ENCODE measurements at places on chromosomes 3 and 15.

DNA sequence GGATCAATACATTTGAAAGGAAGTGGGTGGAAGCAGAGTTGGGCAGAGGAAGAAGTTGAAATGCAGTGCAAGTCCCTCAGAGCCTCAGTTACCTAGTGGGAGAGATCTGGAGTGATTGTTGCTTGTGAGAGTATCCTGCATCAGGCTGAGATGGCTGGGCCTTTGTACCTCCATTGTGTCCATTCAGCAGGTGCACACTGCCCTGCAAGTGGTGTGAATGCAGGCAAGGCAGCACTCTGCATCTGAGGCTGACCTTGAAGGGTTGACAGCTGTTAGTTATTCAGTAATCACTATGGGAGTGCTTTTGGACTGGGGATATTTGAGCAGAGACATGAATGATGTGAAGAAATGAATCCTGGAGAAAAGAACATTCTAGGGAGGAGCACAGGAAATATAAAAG is 25.2 kb downstream of the ATP6V1A start:
- no peak for DNase-seq

DNA sequence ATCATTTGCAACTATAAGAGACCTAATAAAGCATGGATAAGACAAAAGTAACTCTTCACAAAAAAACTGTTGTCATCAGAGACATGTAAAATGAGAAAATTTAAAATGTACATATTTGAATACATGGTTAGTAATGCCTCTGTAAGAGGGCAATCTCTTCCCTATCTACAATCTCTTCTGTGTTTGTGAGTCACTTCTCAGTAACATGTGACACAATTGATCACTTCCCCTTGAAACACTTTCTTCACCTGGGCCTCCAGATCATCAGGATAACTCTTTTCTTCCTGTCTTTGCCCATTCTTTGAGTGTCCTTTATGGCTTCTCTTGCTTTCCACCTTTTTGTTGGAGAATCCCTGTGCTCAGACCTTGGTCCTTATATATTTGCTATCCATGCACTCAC is 50.4 kb downstream of the TFDP2 start:
- no peak for DNase-seq

DNA sequence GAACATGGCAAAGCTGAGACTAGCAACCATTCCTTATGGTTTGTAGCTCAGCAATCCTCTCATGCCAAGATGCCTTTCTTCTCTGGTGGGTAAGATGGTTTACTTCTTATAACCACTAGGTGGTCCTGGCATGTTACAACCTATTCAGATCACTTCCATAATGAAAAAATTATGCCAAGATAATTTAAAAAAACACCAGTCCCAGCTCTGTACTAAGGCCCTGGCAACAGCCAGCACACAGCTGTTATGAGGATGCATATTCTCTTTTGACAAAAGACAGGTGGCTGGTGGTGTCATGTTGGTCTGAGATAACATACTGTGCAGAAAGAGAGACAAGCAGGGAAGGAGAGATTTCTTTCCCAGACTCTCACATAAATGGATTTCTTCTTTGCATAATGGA is 65.7 kb upstream of the FRMD4B start:
- no peak for DNase-seq

DNA sequence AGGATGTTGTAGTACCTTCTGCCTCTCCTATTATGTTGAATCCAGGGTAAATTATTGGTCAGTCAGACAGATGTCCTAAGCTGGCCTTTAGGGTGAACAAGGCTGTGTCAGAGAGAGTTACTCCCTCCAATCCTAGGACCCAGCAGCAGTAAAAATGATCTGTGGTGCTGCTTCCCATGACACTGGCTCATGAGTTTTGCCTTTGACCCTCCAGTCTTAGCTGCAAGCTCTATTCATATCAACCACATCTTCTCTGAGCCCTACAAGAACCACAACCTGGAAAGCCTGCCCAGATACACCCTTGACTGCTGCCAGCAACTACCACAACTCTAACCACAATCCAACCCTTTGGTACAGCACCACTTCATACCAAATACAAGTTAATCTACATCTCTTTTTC is 27.2 kb upstream of the PHLDB2 start:
- DNase-seq, result no peak

DNA sequence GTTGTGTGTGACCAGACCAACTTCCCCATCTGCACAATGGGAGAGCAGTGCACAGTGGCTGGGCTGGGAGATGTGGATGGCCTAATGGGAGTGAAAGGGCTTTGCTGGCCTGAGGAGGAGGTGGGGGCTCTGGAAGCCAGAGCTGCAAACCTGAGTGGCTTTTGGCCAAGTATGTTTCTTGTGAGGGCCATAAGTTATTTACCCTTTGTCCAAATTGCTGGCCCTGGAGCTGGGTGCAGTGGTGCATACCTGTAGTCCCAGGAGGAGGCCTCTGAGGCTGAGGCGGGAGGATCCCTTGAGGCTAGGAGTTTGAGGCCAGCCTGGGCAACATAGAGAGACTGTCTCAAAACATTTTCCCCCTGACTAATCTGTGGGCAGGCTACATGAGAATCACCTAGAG is 129.1 kb downstream of the WNT7A start:
- no peak for DNase-seq

DNA sequence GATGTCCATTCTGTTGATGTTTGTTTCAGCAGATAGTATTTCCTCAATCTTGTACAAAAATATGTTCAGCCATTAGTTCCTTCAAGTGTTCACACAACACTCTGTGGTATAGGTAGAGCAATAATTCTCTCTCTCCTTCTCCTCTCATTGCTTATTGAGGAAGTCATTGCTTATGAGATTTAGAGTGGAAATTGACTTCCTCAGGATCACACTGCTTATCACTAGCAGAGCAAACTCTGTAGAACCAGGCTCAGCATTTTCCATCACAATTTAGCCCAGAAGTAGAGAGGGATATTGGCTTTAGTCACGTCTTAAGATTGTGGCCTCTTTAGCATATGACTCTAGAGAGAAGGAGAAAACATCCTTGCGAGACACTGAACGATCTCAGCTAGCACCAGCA is 31.2 kb downstream of the RAB11A start:
- no peak for DNase-seq

DNA sequence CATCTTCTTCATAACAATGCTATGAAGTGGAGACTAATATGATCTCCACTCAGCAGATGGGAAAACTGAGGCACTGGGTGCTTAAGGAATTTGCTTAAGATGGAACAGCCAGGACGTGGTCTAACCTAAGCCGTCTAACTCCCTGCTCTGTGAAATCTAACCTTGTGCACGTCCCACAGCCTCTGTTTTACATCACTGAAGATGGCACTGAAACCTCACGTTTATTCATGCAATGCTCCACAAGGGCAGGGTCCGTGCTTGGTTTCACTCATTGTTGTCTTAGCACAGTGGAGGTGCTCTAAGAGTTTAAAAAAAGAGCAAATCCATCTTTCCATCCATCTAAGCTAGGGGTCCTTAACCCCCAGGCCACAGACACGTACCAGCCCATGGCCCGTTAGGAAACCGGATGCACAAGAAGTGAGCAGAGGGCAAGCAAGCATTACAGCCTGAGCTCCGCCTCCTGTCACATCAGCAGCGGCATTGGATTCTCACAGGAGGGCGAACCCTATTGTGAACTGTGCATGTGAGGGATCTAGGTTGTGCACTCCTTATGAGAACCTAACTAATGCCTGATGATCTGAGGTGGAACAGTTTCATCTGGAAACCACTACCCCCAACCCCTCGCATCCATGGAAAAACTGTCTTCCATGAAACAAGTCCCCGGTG is 118.0 kb downstream of the FOXP1 start:
- no peak for DNase-seq

- no peak for DNase-seq
These were observed 119.8 kb upstream of the LIPC start for GRCh38 chr15:58312031-58312430.

GRCh38 chr3:64825404-64826120 is 137.8 kb upstream of the ADAMTS9 start:
- DNase-seq, result no peak

- no peak for DNase-seq
These were observed 44.4 kb downstream of the ANXA2 start for GRCh38 chr15:60353245-60353920.

GRCh38 chr3:34090876-34091275 is 292.4 kb downstream of the PDCD6IP start:
- no peak for DNase-seq

- DNase-seq, result no peak
These were observed 43.9 kb upstream of the GOLGA8J start for GRCh38 chr15:30038667-30039523.

GRCh38 chr3:186060222-186060621 is 48.7 kb downstream of the ETV5 start:
- no peak for DNase-seq

DNA sequence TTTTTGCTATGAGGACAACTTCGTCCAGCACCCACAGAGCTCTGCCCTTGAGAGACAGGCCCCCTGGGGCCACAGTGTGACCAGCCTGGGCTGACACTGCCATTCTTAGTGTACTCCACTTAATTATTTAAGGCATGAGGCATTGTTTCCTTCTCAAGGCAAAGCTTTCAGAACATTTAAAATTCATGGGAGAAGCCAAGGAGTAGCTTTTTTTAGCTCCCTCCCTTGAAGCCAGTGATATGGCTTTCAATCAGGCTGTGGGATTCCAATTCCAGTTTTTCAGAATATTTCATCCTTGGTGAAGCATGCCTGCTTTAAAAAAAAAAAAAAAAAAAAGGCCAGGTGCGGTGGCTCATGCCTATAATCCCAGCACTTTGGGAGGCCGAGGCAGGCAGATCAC is 21.3 kb downstream of the HOMER2 start:
- DNase-seq, result no peak

- no peak for DNase-seq
These were observed 267.0 kb upstream of the CFAP20DC start for GRCh38 chr3:59316688-59317275.

DNA sequence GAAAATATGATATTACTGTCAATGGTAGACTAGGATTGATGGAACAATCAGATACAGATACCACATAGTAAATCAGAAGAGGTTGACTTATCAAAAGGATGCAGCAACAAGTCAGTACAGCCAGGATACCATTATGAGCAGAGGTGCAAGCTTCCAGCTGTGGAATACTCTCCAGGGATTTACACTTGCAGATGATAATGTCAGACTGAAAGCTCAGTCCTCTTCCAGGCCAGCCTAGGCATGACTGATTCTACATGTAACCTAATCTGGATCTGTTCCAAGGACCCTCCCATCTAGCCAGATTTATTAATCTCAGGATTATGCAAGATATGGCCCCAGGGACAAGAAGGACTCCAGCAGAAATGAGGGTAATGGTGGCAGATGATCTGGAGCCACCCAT is 8.2 kb downstream of the FILIP1L start:
- DNase-seq, result no peak

DNA sequence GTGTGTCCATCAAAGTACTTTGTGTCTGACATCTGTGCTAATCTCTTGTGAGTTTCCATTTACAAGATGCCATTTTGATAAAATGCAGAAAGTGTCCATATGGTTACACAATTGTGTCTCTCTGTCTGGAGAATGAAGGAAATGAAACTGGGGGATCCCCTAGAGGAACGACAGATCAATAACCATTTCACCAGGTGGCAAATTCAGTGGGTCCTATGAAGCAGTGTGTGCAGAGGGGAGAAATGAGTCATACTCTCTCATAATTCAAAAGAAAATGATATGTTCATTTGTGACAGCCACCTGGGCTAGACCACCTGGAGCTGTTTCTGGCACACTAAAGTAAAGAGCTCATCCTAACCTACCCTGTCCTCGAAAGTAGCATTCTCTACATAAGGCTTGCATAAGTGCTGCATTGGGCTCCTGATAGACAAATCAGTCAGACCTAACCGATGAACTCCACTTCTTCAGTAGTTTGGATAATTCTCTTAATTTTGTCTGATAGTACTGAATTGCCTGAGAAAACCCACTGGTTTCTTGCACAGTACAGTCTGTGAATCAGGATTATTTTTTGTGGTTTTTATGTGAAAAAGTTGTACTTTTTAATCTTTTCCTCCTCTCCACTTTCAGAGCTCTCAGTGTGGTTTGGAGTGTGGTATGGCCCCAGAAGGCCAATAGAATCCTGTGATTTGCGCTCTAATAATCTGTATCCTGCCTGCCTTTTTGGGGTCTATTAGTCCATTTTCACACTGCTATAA is 10.3 kb upstream of the CD47 start:
- no peak for DNase-seq

DNA sequence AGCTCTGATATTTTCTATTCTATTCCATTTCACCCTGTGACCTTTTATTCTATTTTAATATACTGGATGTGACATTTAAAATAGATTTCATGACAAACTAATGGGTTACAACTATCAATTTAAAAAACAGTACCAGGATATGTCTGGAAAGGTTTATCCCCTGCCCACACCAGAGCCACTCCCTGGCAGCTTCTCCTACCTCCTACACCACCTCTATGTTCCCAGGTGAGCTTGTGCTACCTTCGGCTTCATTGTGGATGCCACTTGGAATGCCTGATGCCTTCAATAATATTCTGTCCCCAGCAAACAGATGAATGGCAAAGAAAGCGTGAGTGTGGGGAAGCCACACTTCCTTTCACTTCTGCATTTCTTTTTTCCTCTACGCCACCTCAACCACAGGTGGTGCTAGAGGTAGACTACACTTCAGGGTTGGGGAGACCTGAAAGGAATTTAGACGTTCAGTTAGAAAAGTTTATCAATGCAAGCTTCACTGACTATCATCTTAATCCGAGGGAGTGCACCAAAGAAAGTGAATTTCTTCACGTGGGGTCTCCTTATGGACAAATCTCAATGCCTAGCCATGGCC is 213.0 kb downstream of the SSR3 start:
- DNase-seq, result no peak

DNA sequence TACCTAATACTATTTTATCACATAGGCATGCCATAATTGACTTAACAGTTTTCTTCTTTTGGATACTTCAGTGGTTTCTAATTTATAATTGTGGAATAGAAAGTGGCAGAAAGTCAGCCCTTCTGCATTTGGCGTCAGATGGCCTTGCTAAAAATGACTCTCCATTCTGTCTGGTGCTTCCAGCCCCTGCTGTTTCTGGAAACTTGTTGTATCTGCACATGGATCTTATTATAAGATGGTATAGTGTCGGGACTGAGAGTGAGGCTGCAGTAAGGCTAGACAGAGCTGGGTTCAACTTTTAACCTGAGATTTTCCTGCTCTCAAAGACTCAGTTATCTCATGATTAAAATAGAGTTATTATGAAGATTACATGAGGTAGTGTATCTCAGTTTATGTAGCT is 74.8 kb upstream of the WDR72 start:
- DNase-seq, result no peak

- no peak for DNase-seq
These were observed 141.5 kb downstream of the LIPC start for GRCh38 chr15:58573270-58573669.

DNA sequence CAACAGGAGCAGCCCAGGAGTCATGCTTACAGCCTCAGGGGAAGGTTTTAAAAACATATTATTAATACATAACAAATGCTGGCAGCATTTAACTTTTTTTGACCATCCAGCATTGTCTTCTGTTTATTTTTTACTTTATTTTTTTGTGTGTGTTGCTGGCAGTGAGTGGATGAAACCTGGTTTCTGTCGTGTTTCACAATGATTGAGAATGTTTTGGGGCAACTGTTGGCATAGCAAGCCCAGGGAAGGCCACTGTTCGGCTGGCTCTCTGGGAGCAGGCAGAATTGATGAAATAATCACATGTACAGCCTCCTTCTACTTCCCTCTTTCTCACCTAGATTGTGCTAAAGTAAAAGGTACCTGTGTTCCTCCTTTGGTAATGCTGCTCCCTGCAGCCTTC is 190.2 kb downstream of the NR1D2 start:
- no peak for DNase-seq

- DNase-seq, result no peak
These were observed 14.9 kb downstream of the SPRED1 start for GRCh38 chr15:38267421-38268022.
